ENCODE measurements at places on chromosomes 5 and 9.

- no peak for DNase-seq
These were observed 559.5 kb upstream of the WWC1 start for GRCh38 chr5:167731951-167732350.

DNA sequence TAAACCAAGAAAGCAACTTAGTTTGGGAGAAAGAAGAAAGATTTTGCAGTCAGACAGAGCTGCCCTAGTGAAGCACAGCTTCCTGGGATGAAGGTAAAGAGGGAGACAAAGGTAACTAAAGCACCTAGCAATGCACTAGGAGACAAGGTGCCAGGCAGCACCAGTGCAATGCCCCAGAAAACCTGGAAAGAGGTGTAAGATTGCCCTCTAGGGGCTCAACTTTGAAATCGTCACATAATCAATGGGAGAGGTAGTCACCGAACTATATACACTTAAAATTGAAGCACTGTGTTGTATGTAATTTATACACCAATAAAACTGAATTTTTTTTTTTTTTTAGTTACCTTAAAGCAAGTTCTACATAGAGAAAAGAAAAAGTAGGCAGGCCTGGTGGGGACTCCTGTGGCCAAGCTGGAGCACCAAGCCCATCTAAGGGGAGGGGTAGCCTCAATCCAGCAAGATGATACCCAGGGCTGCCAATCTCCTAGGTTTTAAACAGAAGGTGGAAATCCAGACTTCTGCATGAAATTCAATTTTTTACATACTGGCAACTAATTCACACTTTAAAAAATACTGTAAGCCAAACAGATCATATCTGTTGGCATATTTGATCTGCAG is 48.2 kb downstream of the CDK5RAP2 start:
- no peak for DNase-seq

- no peak for DNase-seq
These were observed 11.3 kb downstream of the C5orf15 start for GRCh38 chr5:133957080-133957479.

DNA sequence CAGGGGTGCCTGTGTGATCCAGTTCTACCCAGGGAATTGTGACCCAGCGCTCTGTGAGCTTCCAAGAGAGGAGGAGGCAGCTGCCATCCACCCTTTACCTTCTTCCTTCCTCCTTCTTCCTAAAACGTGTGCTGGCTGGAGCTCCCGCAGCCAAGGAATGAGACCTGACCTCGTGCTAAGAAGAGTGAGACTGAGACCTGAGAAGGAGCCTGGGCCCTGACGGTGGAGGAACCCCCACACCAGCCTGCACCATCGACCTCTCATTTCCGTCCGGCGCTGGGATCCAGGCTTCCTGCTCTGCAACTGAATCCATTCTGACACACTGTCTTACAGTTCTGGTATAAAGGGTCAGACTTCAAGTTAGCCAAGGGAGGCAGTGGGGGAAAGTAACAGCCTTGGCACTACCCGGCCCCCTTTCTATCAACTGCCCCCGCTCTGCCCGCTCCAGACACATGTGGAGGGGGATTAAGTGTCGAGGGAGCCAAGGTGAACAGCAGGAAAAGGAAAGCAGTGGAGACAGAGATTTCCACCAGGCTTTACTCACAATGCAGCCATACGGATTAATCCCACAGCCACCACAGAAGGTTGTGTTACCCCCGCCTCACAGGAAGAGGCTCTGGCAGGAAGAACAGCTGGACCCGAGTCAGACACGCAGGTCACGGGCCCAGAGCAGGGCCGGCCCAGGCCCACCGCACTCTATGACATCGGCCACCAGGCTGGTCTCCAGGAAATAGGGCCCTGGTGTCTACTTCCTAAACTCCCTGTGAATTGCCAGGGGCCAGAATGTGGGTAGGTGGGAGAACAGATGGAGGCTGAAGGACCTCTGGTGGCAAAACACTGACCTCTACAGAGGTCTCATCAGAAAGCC is 15.8 kb downstream of the MGAT1 start:
- no peak for DNase-seq

- no peak for DNase-seq
These were observed 1.3 kb downstream of the ADRB2 start for GRCh38 chr5:148827723-148828122.

DNA sequence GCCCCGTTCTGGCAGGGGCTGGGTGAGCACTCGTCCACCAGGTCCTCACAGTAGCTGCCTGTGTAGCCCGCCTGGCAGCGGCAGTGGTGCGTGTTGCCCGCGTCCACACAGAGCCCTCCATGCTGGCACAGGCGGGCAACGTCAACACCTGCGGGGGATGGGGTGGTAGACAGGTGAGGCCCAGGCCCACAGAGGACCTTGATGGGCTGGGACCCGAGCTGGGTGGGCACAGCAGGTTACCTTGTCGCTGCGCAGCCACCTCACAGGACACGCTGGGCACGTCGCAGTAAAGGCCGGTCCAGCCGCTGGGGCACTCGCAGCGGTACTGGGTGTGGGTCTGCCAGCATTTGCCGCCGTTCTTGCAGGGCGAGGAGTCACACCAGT is 25.1 kb upstream of the SEC16A start:
- no peak for DNase-seq

- no peak for DNase-seq
These were observed 33.5 kb downstream of the PDGFRB start for GRCh38 chr5:150122158-150122510.

DNA sequence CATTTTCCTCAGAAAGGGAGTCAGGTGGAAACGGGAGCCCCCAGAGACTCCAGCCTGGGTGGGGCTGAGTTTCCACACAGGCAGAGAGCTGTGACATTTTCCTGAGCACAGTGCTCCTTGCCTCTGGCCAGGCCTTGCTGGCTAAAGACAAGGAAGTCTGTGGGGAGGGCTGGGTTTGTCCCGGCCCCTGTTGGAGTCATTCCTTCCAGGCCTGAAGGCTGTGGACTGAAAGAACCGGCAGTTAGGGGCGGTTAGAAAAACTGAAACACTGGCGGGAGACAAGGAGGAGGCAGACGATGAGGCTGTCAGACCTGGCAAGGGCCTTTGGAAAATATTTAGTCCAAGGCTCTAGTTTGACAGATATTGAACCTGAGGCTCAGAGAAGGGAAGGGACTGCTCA is 29.9 kb downstream of the COL15A1 start:
- no peak for DNase-seq

GRCh38 chr5:171808951-171809350 is 23.3 kb downstream of the SMIM23 start:
- DNase-seq = no peak

GRCh38 chr5:108797986-108798385 is 50.3 kb downstream of the FER start:
- DNase-seq = no peak

- no peak for DNase-seq
These were observed 5.0 kb downstream of the SMAD5 start for GRCh38 chr5:136137497-136138220.

- peak; percentile 80 for DNase-seq
These were observed 13.5 kb downstream of the MOCS2 start for GRCh38 chr5:53095931-53096525.

Data from midbrain (tissue), 1 donor.